MV-4-11 (cell line): ENCODE measurements at places on chromosomes 4 and X.

GRCh38 chr4:73617256-73617655 is 3.0 kb downstream of the RASSF6 start:
- DNase-seq, result no peak

DNA sequence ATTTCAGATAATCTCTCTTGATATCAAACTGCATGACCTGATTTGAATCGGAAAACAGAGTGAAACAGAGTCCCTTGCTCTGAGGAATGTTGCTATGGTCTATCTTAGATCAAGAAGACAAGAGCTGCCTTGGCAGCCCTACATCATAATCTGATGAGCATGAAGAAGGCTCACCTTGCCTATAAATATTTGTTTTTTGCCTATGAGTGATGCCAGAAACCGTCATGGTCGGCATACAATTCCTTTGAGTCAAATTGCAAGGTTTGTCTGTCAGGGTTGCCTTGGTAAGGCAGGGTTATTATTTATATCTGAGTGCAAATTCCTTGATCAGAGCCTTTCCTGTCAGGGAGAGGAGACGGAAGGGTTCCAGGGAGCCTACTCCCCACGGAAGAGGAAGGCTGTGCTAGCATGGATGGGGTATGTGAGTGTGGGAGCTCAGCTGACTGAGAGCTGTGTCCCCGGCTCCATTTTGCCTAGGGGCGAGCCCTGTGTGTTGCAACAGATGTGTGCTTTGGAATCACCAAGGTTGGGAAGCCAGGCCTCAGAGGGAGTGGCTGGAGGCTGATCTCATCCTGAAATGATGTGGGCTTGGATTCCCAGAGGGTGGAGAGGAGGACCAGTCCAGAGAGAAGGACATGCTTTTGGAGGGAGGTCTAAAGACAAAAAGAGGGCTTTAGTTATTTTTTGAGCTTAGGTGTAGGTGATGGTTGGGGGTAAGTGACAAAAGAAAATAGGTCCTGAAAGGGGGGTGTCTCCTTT is 43.6 kb downstream of the RTL9 start:
- no peak for DNase-seq

- no peak for DNase-seq
These were observed 73.3 kb downstream of the TSPAN7 start for GRCh38 chrX:38634665-38635064.

- no peak for DNase-seq
These were observed 114.3 kb upstream of the TEX13C start for GRCh38 chrX:125205133-125205917.

DNA sequence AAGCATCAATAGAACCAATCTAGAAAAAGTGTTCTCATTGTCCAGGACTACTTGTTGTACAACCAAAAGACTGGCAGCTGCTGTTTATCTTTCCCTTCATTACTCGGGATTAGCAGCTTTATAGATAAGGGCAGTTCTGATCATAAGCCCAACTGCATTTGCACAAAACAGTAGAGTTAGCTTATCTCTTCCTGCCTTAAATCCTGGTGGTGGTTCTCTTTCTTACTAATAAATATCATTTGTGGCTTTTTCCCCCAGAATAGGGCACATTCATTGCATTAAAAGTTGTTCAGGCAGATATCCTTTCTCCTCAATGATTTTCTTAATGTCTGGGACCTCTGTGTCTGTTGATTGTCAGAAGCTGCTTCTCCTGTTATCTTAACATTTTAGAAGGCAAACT is 20.2 kb upstream of the RRAGB start:
- DNase-seq, result no peak

DNA sequence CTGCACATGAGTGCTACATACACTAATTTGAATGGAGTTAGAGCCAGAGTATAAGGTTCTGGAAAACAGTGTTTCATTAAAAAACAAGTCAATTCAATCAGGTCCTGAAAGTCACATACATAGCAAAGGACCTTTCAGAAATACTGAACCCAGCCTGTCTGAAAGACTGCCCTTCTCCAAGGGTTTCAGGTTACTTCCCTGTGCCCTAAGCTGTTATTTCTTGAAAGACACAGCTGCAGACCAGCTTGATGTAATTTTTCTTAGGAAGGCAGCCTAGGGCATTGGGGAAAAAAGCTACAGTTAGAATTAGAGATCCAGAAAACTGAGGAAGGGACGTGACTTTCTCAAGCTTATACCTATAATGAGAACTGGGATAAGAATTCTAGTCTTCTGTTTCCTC is 155.9 kb upstream of the MAOA start:
- no peak for DNase-seq

- DNase-seq, result no peak
These were observed 41.8 kb upstream of the RLIM start for GRCh38 chrX:74656079-74656745.
